ENCODE measurements at places on chromosomes 7 and 10. TPM values are rescaled to one million over a fixed set of nuclear protein-coding genes. Genes with fewer than 3 reads are reported as not detected.

Gene PGAM2
- polyA plus RNA-seq: not detected

Gene IFIT1B
- not detected for polyA plus RNA-seq

Gene PDE1C
- not detected for polyA plus RNA-seq

- DNase-seq: no peak
Observed at GRCh38 chr7:134532180-134532953, 5.0 kb downstream of the AKR1B10 start.

Gene PIK3CG
- polyA plus RNA-seq: 19.2 TPM

Gene ATG9B
- polyA plus RNA-seq: 36.6 TPM

GRCh38 chr7:92723943-92724342 lies 112.4 kb downstream of the CDK6 start:
- DNase-seq: no peak

- DNase-seq: no peak
Observed at GRCh38 chr7:158023157-158023556, 564.5 kb downstream of the PTPRN2 start.

- no peak for DNase-seq
Observed at GRCh38 chr7:93218997-93219827, 7.1 kb downstream of the HEPACAM2 start.

DNA sequence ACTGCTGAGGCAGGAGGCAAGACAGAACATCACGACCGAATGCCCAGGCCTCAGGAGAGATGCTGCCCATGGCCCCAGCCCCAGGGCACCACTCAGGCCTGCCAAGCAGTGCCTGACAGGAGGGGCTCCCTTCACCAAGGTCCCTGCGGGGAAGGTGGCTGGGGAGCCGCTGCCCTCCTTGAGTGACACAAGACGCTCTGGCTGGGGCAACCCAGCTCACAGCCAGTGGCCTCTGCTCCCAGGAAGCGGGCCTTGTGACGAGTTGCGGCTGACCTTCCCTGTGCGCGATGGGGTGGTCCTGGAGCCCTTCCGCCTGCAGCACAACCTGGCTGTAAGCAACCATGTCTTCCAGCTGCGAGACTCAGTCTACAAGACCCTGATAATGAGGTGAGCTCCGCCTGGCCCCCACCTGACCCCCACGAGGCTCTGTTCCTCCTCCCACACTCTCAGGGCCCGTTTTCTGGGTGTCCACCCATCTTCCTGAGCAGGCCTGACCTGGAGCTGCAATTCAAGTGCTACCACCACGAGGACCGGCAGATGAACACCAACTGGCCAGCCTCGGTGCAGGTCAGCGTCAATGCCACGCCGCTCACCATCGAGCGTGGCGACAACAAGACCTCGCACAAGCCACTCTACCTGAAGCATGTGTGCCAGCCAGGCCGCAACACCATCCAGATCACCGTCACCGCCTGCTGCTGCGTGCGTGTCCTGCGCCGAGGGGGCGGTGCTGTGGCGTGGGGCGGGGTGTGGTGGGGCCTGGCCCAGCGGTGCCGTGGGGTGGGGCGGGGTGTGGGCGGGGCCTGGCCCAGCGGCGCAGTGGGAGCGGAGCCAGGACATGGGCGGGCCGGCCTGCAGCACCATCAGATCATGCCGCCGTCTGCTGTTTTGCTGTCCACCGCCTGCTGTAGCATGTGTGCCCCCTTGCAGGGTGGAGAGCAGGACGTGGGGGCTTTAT lies 12.8 kb downstream of the ZMIZ2 start:
- DNase-seq: no peak

DNA sequence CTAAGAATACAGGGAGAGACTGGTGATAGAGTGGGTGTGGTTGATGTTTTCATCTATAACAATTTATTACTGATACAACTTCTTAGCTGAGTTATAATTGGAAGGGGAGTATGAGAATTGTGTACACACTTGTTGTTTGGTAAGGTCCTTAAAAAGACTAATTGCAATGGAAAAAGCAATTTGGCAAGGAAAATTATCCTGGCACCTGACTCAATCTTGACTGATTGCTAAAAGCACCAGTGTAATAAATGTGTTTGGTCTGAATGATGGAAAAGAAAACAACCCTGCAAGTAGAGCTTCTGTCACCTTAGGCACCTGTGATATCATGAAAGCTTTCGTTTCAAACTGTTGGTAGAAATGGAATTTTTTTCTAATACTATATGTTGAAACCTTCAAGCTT lies 6.7 kb upstream of the GSDME start:
- DNase-seq: no peak

Gene UPK3BL2
- polyA plus RNA-seq: 0.94 TPM

Gene CPEB3
- 1.5 TPM for polyA plus RNA-seq

DNA sequence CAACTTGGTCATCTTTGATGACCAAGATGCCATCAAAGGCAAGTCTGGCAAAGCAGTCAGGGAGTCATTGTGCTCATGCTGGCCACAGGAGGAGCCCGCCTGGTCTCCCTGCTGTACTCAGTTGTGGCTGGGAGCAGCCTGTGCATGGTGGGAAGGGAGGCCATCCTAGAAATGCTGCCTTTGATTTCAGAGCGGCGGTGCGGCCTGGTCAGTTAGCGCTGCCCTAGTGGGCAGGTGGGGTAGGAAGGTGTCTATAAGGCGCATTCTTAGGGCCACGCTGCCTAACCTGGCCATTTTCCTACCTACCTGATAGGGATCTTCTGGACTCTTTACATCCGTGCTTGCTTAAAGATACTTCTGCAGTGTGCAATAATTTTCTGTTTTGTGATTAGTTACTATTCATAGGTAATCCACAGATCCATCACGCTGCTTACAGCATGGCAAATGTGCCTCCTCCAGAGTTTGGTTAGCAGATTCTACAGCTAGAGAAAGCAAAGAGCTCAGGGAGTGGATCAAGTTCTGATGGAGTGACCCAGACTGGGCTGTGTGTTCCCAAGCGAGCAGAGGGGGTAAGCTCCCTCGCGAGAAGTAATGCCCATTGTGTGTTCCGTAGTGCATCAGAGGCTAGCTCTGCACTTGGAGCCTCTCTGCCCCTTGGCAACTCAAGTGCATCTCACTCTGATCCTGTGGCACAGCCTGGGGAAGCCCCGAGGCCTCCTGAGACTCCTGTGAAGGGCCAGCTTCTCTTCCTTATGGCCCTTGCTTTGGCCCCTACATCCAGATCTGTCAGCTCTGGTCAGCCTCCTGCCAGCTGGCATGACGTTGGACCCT lies 970.1 kb upstream of the ZNF722 start:
- no peak for DNase-seq

Data from CD4-positive, alpha-beta memory T cell (primary cell).